ENCODE measurements at places on chromosomes 13 and 19.
A peak's percentile ranks its signal among the peaks of the same experiment; 100 is the strongest.

- DNase-seq: peak; percentile 48
Measured at GRCh38 chr13:109385242-109385560, 401.2 kb downstream of the IRS2 start.

DNA sequence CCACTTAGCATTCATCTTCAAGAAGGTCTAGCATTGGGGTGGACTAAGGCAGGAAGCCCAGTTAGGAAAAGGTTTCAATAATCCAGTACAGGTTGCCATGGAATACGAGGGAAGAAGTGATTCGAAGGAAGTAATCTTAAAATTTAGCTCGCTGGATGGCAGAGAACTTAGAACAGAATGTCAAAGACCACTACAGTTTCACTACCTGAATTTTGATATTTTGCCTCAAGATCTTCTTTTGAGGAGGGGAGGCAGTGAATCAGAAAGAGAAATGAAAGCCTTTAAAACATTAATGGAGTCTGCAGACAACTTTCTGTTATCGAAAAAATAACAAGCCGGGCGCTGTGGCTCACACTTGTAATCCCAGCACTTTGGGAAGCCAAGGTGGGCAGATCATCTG lies 7.0 kb upstream of the RAB8A start:
- no peak for DNase-seq

GRCh38 chr19:13963603-13964105 lies 11.3 kb downstream of the DCAF15 start:
- DNase-seq: peak; percentile 2

GRCh38 chr13:42380420-42381164 lies 108.6 kb downstream of the AKAP11 start:
- no peak for DNase-seq

- DNase-seq: no peak
Measured at GRCh38 chr13:94173312-94173854, 306.1 kb downstream of the DCT start.

GRCh38 chr13:103277959-103278694 lies 211.9 kb upstream of the SLC10A2 start:
- no peak for DNase-seq

GRCh38 chr13:65826657-65827056 lies 1403.5 kb downstream of the PCDH9 start:
- DNase-seq: no peak

- no peak for DNase-seq
Measured at GRCh38 chr19:51431124-51431523, 13.7 kb upstream of the SIGLEC10 start.

- no peak for DNase-seq
Measured at GRCh38 chr19:54352546-54352945, 12.2 kb downstream of the LAIR1 start.

GRCh38 chr13:110201114-110201513 lies 105.8 kb downstream of the COL4A1 start:
- DNase-seq: no peak

GRCh38 chr19:57664269-57665127 lies 4.2 kb upstream of the ZSCAN4 start:
- peak; percentile 78 for DNase-seq

DNA sequence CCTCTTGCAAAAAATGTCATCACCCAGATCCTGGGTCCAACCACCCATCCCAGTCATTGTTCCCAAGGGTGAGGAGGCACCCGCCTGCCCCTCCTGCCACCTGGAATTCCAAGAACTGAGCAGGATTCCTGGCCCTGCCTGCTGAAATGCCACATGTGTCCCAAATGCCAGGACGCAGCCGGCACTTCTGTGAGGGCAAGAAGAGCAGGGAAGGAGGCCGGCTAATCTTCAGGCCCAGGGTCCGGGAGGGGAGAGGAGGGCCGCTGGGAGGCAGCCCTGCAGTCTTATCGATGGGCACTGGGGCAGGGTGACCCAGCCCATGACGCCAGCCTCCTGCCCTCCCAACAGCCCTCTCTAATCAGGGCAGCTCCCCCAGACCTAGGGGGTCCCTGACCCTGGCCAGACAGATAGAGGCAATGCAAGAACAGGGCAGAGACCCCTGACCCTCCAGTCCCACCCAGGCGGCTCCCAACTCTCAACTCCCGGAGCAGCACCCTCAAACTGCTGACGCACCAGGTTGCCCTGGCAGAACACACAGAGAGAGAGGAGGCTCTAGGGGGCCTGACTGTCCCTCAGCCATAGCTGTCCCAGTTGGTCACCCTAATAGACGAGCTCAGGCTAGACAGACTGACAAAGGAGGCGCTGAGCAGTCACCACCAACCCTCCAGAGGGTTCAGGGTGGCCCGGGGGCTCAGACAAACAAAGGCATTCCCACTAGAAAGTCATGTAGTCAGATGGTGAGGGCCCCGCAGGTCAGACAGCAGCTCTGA lies 1.5 kb downstream of the MFSD12 start:
- DNase-seq: no peak

GRCh38 chr13:109126891-109127641 lies 497.7 kb downstream of the MYO16 start:
- DNase-seq: no peak

GRCh38 chr13:39321574-39321973 lies 281.4 kb downstream of the LHFPL6 start:
- no peak for DNase-seq

DNA sequence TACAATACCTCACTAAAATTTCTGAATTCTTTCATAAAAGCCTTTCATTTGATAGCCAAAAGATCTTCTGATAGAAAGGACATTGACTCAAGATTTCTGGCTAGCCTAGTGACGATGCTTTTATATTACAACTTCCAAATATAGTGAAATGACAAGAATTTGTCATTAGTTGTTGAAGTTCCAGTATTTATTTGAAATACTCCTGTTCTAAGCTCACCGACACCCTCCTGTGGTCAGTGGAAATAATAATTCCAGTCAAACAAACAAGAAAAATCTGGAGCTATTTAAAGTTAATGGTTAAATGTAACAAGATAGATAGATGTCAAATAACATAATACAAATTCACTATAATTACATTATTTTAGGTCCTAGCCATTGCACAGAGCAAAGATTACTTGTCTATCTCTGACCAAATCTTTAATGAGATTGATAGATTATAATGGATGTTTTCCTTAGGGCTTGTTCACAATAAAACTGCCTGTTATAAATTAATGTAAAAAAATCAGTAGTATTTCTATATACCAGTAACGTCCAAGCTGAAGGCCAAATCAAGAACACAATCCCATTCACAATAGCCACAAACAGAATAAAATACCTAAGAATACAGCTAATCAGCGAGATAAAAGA lies 195.5 kb downstream of the RGCC start:
- DNase-seq: peak; percentile 62

- DNase-seq: no peak
Measured at GRCh38 chr13:45490068-45490467, 25.3 kb downstream of the COG3 start.

DNA sequence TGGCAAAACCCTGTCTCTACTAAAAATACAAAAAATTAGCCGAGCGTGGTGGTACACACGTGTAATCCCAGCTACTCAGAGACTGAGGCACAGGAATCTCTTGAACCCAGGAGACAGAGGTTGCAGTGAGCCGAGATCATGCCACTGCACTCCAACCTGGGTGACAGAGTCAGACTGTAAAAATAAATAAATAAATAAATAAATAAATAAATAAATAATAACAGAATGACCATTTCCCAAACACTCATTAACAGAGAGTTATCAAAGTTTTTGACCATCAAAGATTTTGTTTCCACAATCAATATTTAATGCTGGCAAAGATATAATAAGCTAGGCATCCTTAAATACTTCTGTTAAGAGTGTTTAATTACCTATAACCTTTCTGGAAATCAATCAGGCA lies 299.4 kb downstream of the KCTD12 start:
- DNase-seq: no peak

DNA sequence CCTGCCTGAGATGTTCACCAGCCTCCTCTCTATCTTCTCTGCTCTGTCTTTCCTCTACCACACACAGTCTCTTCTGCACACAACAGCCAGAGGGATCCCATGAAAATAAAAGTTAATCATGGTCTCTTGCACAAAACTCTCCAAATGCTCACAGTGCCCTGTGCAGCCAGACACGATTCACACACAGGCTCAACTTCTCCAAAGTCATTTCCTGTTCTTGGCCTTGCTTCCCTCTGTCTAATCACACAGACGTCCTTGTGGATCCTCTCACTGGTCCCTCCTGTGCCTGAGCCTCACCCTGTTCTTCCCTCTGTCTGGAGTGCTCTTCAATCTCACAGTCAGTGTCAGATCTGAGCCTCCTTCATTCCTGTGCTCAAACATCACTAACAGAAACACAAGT lies 7.8 kb downstream of the SIGLEC12 start:
- no peak for DNase-seq

DNA sequence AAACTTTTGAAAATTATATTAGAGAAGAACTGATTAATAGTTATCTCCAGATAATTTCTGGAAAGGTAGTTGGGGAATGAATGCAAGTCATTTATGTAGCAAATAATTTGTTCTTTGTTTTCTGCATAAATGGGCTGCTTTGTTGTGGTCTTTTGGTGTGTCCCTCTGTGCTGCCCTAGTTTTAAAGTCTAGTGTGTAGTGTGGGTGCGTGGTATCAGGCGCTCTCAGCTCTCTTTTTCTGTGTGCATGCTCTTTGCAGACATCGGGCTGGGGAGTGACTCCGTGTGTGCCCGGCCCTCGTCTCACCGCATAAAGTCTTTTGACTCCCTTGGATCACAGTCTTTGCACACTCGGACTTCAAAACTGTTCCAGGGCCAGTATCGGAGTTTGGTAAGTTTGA lies 94.5 kb downstream of the ARHGEF7 start:
- no peak for DNase-seq

GRCh38 chr19:4547303-4548237 lies 7.7 kb upstream of the LRG1 start:
- DNase-seq: peak; percentile 6

DNA sequence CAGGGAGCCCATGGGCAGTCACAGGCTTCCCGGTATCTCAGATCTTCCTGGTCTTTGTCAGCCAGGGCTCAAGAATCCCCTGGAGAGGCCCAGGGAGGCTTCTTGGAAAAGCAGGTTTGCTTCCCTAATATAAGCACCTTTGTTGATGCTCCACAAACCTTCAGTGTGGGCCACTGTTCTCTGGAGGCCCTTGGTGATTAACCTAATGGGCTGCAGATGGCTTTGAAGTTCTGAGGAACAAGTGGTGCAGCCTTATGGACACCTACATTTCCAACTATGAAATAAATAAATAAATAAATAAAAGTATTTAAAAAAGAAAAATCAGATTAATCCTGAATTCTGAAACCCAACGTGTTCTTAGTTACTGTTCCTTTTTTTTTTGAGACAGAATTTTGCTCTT lies at the start of gene BSPH1:
Gene BSPH1, minus strand, starts transcription at position 101 of the 400 bp plus-strand sequence. Its CDS starts 89 bp downstream, at position 12.
- no peak for DNase-seq

GRCh38 chr13:60227158-60227557 lies 63.4 kb upstream of the DIAPH3 start:
- DNase-seq: no peak

DNA sequence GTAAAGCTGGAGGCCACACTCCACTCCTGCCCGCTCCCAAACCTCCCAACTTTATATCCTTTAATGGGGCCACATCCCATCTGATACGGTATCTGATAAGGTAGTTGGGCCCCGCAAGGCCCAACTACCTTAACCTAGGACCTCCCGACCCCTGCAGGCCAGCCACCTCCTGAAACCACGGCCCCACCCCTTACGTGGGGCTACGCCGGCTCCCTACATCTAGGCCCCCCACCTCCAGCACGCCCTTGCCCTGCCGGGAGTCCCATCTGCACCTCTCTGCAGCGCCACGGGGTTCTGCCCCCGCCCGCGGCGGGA lies 2.2 kb downstream of the IGFLR1 start:
- no peak for DNase-seq

- DNase-seq: peak; percentile 30
Measured at GRCh38 chr19:34313188-34313587, 51.8 kb upstream of the GPI start.

DNA sequence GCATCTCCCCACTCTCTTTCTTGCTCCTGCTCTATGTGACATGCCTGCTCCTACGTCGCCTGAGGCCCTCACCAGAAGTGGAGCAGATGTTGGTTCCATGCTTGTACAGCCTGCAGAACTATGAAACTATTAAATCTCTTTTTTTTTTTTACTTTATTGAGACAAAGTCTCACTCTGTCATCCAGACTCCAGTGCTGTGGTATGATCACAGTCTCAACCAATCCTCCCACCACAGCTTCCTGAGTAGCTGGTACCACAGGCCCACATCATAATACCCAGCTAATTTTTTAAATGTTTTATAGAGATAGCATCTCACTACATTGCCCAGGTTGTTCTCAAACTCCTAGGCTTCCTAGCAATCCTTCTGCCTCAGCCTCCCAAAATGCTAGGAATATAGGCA lies 1067.7 kb downstream of the PCDH9 start:
- no peak for DNase-seq

DNA sequence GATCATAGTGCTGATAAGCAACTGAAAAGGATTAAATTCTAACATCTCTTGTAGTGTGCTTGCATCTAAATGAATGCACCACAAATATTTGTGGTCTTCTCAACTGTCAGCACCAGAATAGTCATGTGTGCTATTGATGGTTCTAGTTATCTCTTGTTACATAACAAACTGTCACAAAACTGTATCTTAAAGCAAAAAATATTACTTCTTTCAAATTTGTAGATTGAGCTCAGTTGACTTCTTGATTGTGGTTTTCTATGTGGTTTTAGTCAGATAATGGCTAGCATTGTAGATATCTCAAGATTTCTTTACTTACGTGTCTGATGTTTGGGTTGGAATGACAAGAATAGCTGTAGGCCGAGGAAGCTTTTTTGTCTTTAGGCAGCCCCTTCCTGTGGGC lies 431.3 kb downstream of the SLITRK6 start:
- no peak for DNase-seq

DNA sequence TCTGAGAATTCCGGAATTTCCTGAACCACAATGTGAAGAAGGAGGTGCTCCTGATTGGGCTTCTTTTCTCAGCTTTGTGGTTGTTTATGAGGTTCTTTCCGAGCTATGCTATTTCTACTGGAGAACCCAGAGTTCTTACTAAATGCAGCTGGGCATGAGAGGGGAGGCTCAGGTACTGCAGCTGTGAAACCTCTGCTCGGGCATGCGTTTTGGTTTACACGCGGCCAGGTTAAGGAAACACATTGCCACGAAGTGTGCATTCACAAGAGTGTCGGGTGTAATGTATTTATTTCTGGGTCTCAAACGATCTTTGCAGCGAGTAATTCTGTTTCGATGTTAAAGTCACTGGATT lies 661 bp upstream of the MIR17HG start:
- DNase-seq: peak; percentile 27

DNA sequence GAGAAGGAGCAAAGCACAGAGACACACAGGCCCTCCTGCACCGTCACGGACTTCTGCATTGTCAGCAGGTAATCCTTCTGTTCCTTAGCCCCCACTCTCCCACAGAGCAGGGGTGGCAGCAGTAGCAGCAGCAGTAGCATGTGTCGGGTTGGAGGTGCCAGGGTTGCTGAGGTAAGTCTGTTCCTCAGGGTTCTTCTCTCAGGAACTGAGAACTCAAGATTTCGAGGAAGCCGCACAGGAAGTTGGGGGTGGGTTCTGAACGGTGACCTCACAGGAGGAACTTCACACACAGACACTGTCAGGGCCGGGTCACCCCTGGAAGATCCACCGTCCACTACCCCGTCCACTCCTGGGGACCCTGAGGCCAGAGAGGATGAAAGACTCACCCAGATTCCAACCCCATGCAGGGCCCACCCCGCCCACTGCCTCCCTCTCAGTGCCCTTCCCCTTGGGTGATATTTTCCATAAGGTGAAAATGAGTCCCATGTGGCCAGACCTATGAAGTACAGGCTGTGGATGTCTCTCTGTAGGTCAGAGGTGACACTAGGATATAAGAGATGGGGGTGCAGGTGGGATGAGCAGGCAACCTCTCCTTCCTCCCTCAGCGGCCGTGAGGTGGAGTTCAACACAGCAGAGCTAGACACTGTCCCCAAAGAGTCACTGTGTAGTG lies at the start of gene SIGLEC12:
Gene SIGLEC12, minus strand, starts transcription at position 207 of the 670 bp plus-strand sequence. Its CDS starts 67 bp downstream, at position 140.
- no peak for DNase-seq
